ENCODE measurements at places on chromosomes 3 and 15. TPM values are rescaled to one million over a fixed set of nuclear protein-coding genes. Genes with fewer than 3 reads are reported as not detected.

- DNase-seq, result no peak
Measured at GRCh38 chr3:130916507-130917167, 22.8 kb downstream of the ATP2C1 start.

- no peak for DNase-seq
Measured at GRCh38 chr3:61181874-61182273, 69.4 kb downstream of the FHIT start.

GRCh38 chr3:124993466-124993865 lies 58.9 kb upstream of the MUC13 start:
- DNase-seq, result peak; percentile 64

GRCh38 chr3:60190073-60190472 lies 1061.2 kb downstream of the FHIT start:
- no peak for DNase-seq

DNA sequence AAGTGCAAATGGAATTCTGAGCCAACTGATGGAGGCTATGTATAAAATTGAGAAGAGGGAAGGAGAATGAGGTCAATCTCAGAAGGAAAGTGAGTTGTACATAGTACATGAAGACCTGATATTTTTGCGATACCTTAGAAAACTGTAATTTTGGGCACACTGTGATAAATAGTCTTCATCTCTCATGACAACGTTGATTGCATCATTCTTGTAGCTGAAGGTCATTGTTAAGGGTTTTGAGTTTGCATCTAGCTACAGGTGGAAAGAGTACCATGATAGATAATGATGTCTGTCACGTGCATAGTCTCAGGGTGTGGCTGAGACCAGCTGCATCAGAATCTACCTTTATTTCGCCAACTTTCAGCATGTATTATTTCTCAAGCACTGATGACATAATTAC lies 435.4 kb upstream of the MDFIC2 start:
- no peak for DNase-seq

DNA sequence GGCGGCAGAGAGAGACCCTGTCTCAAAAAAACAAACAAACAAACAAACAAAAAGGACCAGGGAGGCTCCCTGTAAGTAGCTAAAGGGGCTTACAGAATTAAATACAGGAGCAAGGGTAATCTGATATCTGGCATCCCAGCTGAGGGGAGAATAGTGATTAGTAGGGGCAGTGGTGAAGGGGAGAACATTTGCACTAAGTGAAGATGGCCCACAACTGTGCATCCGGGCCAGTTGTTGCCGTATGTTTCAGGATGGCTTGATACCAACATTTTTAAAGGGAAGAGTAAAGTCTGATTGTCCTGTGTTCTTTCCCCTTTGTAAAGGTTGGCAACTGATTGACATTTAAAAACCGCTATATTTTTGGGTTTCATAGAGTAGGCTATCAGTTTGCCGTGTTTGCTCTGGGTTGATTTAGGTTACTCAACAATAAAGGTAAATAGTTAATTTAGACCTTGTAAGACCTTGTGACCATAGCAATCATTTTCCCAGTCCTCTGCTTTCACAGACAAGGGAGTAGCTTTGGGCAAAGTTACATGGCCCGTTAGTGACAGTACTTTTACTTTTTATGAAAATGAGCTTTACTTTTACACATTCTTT lies 167.8 kb downstream of the PTPRG start:
- DNase-seq, result no peak

GRCh38 chr15:61479613-61480012 lies 250.5 kb upstream of the RORA start:
- no peak for DNase-seq

GRCh38 chr3:31911643-31912042 lies 69.4 kb downstream of the OSBPL10 start:
- DNase-seq, result no peak

- no peak for DNase-seq
Measured at GRCh38 chr15:87602371-87602770, 654.2 kb downstream of the NTRK3 start.

GRCh38 chr3:170705131-170705530 lies 119.3 kb upstream of the SLC7A14 start:
- no peak for DNase-seq

DNA sequence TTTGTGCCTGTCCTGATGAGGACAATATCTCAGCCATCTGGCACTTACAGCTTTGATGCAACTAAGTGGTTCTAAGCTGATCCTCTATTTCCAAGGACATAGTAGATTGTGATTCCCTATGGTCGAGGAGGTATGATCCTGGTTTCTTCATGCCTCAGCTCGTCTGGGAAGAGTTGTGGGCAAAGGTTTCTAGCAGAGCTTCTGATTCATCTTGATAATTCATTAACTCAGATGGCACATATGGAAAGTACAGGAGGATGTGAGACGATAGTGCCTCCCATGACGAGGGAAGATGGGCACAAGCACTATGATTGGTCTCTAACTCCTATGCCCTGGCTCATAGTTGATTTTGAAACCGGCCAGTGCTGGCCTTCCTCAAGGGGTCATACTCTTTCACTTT lies 334.2 kb upstream of the SEMA6D start:
- no peak for DNase-seq

DNA sequence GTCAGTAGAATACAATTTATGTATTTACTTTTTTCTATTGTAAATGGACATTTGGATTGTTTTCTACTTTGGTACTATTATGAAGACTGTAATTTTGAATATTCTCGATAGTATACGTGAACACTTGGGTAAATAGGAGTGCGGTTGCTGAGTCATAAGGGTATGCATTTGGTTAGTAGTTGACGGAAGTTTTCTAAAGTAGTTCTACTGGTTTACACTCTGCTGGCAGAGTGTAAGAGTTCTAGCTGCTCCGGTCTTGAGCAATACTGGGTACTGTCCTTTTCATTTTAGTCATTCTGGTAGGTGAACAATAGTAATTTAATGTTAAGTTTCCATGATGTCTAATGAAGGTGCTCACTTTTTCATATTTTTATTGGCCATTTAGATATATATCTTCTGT lies 70.0 kb downstream of the MEF2A start:
- DNase-seq, result no peak

DNA sequence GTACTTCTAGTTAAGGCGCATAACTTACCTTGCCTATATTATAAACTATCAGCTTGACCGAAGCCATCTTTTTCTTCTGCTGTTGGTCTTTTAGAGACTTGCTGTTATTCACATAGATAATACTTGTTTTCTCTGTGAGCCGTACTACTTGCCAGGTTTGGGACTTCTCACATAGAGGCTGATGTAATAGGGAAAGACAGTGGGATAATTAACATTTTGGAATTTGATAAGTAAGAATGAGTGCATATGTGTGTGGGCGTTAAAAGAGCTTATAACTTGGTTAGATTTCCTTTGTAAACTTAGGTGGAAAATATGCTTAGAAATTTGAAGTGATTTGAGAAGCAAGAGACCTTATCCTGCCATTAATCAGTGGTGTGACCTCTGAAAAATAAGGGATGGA lies 47.8 kb downstream of the FNDC3B start:
- no peak for DNase-seq

GRCh38 chr3:154973851-154974250 lies 106.3 kb upstream of the MME start:
- DNase-seq, result no peak

- DNase-seq, result no peak
Measured at GRCh38 chr3:128123156-128123537, 465 bp downstream of the RUVBL1 start.

DNA sequence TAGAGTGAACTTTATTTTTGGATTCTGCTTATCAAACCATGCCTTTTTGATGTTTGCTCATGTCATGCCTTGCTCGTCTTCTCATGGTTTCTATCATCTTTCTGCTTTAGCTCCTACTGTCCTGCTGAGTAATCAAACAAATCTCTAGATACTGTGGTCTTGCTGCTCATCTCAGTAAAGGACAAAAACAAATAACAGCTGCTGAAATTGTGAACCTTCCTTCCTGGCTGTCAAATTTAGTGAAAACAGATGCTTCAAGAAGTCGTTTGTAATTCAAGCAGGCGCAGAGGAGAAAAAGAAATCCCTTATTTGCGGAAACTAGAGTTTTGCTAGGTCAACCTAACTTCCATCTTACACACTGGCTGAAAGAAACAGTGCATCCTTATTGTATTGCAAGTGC lies 616.1 kb upstream of the ALCAM start:
- DNase-seq, result no peak

- peak; percentile 55 for DNase-seq
Measured at GRCh38 chr15:67917037-67917436, 77.2 kb upstream of the RNU6-1 start.

Gene LYZL4
- total RNA-seq, result not detected

Gene GRAMD2A
- not detected for total RNA-seq

Gene AMT
- 30.5 TPM for total RNA-seq

Gene CALML4
- total RNA-seq, result 0.99 TPM

Gene AGBL1
- not detected for total RNA-seq

Gene RCCD1
- 11.5 TPM for total RNA-seq

Gene IL17RB
- total RNA-seq, result 3.1 TPM

Gene LRTM1
- not detected for total RNA-seq

Gene WDR93
- not detected for total RNA-seq

Data from left ventricle myocardium superior (tissue), 1 donor.